ENCODE measurements at places on chromosomes 11 and 22.

GRCh38 chr11:15705891-15706290 is 591.2 kb downstream of the INSC start:
- DNase-seq: no peak

DNA sequence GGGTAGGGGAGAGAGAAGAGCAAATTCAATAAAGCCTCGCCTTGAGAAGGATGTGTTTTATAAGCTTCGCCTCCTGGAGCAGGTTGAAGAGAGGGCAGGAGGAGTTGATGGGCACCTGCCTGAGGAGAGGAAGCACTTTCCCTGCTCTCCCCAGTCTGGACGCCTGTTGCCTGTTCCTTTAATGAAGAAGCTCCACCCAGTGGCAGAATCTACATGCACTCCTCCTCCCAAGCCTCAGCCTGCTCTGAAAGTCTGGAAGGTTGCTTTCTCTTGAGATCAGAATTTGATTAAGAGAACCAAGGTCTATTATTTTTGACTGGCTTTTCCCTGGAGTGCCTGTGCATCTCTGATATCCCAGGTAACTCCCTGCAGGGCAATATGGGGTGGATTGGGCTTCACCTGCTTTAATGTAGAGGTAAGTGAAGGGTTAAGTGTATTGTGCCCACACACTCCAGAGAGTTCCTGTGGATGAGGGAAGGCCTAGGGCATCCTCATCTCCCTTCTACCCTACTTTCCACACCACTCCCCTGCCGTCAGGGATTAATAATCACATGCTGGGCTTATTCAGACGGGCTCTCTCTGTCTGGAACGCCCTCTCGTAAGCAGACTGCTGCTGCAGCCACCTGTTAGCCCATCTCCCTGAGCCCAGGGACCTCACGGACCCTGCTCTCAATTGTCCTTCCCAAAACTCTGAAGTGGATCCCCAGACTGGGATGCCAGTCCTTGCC is 22.3 kb downstream of the NTM start:
- peak; percentile 20 for DNase-seq

DNA sequence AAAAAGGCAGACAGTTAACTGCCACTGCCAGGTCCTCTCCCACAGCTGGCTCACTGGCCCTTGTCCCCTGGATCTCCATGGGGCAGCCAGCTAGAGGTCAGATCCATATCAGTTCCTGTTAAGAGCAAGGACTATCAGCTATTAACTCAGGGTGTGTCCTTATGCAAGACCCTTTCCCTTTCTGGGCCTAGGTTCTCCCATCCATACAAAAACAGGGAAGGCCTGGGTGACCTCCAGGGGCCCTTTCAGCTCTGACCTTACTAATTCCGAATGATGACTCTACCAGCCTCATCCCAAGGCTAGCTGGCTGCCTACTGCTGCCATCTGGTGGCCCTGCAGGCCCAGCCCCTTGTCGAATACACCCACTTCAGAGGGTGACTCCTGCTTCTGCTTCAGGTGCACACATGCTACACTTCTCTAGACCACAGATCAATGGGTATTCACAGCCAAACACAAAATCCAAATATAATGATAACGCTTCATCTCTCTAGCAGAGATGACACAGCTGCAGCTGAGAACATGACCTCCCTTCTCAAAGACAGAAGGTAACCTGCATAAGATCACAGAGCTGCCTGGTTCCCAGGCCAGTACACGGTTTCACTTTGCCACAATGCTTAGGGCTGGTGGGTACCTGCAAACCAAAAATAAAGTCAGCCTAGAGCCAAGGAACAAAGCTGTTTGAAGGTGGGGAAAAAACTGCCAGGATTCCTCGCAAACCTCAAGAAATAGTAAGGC is 34.1 kb downstream of the SERGEF start:
- peak; percentile 48 for DNase-seq

- DNase-seq: peak; percentile 50
Measured at GRCh38 chr11:91248199-91248807, 976.3 kb upstream of the FAT3 start.

- DNase-seq: no peak
Measured at GRCh38 chr11:19193916-19194315, 7.9 kb downstream of the CSRP3 start.

GRCh38 chr11:118219732-118220131 is 5.1 kb downstream of the JAML start:
- no peak for DNase-seq

- no peak for DNase-seq
Measured at GRCh38 chr11:111963931-111964340, 26.8 kb downstream of the DIXDC1 start.

DNA sequence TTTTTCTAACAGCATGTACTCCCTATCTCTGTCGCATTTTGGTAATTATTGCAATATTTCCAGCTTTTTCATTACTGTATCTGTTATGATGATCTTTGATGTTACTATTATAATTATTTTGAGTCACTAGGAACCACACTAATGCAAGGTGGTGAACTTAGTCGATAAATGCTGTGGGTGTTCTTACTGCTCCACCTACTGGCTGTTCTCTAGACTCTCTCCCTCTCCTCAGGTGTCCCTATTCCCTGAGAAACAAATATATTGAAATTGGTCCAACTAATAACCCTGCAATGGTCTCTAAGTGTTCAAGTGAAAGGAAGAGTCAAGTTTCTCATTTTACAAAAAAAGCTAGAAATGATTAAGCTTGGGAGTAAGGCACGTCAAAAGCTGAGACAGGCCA is 10.5 kb downstream of the ARL14EP start:
- DNase-seq: peak; percentile 28

DNA sequence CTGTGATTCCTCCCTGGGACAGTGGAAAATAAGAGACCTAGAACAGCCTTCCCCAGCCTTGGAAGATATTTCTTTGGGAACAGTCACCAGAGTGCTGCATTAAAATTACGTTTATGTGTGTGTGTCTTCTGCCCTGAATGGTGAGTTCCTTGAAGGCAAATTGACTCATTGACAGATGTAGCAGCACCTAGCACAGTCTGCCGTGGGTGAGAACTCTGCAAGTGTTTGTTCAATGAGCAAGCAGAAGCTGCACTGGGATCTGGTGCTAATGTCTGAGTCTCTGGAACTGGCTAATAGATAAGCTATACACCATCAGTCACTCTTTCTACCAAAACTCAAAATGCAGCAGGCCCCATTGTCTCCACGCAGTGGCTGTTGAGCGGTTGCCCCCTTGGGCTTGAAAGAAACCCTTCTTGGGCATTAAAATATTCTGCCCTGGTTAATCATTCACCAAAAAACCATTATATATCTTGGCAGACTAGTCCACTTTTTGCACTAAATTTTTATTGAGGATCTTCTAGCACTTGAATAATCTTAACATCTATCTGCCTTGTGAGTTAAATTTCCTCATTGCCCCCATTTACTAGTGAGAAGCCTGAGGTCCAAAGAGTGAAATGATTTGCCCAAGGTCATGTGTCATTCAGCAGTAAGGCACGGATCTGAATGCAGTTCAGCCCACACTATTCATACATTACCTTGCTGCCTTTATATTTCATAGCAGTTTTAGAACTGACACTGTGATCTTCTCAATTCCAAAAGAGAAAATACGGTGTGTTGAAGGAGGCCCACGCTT is 87.8 kb upstream of the GALNT18 start:
- DNase-seq: peak; percentile 62

DNA sequence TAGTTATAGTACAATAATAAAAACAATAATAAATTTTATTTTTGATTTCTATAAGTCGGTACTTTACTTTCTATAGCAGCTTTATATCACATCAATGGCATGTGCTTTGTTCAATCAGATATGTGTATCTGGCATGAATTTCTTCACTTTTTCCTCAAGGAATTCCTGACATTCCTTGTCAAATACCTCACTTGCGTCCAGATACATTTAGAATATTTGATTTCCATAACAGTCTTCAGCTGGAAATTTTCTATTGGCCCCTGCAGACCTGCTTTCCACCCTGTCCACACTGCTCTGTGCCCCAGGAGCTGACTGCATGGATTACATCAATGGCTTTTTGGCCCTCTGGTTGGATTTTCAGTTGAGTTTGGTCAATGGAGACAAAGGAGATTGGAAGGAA is 93.2 kb downstream of the FAR1 start:
- DNase-seq: no peak

- DNase-seq: no peak
Measured at GRCh38 chr11:65260756-65261590, 789 bp upstream of the POLA2 start.

- no peak for DNase-seq
Measured at GRCh38 chr22:49879871-49880270, 26.2 kb downstream of the ZBED4 start.

DNA sequence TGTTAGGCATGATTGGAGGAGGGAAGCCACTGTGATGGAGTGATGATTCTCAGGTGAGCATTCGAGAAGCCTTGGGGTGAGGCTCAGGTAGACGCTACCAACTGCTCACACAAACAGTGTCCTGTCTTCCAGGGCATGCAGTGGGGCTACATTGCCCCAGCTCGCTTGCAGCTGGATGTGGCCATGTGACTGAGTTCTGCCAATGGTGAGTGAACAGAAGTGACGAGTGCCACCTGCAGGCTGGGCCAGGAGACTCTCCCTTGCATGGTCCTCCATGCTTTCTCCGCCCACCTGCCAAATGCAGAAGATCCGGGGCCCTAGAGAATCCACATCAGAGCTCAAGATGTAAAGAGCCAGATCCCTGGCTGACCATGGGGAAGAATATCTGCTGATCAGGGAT is 195.9 kb downstream of the BCR start:
- DNase-seq: peak; percentile 26

GRCh38 chr11:75337195-75337654 is 14.2 kb downstream of the ARRB1 start:
- peak; percentile 54 for DNase-seq

- peak; percentile 27 for DNase-seq
Measured at GRCh38 chr22:39496131-39496838, 5.8 kb upstream of the MIEF1 start.

DNA sequence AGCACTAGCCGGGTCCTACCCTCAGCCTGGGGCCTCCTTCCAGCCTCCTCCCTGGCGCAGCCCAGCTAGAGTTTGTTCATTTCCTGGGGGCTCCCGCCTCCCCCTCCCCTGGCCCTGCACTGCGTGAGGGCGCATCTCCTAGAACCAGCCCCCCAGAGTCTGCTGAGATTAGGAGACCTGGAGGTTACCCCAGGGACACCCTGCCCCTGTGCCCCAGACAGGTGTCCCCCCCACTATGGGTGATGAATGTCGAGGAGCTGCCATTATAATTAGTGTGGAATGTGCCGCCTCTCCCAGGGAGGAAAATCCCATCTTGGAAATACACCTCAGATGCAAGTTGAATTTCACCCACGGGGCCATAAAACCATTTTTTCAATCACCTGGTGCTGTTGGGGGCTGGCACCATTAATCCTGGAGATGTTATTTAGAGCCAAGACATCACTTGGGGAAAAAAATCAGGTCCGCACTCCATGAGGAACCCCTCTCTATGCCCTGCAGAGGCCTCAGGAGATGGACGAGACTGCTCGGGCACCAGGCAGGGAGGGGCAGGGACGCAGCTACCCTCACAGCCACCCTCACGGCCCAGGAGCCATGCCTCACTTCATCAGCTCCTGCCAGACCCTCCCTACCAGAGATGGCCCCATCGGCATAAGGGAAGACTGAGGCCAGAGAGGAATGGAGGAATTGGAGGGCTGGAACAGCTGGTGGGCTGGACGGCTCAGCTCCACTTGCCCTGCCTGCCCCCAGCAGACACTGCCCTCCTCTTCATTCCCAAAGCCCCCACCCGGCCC is 197.5 kb downstream of the IGLL1 start:
- DNase-seq: no peak

DNA sequence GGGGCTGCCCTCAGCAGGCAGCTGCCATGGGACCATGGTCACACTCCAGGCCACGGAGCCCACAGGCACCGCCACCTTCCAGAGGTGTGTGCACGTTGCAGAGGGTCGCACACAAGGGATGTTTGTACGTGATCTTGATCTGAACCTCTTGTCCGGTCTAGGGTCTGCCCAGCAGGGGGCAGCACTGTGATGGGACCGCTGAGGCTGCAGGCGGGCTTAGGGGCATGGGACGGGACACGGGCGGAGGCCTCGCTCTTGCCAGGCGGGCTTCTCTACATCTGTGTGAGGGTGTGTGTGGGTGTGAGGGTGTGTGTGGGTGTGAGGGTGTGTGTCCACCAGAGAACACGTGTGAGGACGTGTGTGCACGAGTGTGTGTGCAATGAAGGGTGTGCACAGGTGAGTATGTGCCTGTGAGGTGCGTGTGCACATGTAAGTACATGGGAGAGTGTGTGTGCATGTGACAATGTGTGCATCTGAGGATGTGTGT is 52.4 kb downstream of the CACNA1I start:
- DNase-seq: peak; percentile 20

DNA sequence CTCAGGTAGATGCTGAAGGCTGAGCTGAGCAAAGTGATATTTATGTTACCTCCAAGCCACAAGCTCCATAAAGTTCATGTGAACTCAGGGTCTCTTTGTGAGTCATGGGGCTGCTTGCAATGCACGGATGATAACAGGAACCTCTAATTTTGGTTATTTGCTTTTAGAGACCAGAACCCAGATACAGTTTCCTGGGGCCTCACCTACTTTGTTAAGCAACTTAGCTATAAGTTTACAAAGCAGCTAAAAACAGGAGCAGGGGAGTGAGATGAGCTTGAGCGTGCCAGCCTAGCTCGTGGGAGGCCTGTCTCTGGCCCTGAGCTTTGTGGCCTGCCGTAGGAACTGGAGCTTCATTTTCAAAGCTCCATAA is 29.2 kb downstream of the SREBF2 start:
- DNase-seq: no peak
